ENCODE measurements at places on chromosomes 2 and 18.

- no peak for DNase-seq
These were observed 13.2 kb downstream of the SLC66A3 start for GRCh38 chr2:11168488-11168887.

- no peak for DNase-seq
These were observed 13.2 kb upstream of the YWHAQ start for GRCh38 chr2:9644021-9644420.

DNA sequence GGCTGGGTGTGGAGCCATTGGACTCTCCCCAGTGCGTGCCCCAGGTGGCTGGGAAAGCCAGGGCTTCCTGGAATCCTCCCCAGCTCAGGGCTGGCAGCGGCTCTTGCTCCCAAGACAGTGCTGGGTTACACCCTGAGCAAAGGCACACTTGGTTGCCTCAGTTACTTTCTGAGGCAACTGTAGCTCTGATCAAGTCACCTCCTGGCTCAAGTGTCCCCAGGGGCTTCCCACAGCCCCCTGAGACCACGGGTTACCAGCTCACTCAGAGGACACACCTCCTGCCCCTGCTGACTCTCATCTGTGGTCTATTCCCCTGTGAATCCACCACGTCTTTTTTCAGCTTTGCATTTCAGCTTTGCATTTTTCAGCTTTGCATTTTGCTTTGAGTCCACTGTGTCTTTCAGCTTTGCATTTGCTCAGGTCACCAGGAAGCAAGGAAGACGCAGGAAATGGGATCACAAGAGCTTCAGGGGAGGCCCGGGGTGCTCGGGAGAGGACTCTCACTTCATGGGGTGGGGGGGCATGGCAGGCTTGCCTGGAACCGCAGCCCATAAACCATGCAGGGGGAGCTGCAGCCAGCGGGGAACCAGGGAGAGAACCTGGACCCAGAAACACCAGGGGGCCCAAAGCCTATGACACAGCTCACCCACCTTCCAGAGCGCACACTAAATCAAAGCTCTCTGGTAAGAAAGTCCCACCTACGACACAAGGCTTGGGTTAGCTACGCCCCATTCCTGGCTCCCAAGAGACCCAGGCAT is 138.0 kb upstream of the ASB18 start:
- no peak for DNase-seq

- DNase-seq, result no peak
These were observed 217.2 kb downstream of the TNS1 start for GRCh38 chr2:217785544-217786045.

GRCh38 chr2:137881711-137882110 is 82.6 kb upstream of the HNMT start:
- DNase-seq, result no peak

DNA sequence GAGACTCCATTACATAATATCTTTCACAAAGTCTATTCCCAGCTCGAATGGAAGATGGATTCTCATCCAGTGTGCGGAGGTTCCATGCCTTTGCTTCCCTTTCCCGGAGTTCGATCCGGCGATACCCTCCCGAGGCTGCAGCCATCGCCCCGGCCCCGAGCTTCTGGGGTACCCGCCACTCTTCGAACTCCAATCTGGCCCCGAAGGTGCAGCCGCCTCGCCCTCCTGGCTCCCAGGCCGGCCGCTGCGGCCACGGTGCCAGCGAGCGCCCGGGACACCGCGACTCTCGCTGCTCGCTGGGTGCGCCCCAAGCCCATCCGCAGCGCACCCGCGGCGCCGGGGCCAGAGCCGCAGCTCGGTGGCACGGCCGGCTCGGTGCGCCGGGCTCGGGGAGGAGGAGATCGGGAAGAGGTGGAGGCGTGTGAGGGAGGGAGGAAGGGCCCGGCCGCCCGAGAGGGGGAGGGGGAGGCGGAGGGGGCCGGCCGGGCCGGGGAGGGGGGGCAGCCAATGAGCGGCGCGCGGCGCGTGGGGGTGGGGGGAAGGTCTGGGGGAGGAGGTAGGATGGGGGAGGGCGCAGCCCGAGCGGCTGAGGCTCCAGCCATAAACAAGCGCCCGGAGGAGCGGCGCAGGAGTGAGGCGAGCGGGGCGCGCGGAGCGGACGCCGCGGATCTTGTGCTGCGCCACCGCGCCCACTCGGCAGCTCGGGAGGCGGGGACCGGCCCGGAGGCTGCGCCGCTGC is at the start of gene CRIM1:
TSS of gene CRIM1 (plus strand) at position 628 of the 739 bp plus-strand sequence. CDS start 515 bp downstream, outside the sequence.
- no peak for DNase-seq

DNA sequence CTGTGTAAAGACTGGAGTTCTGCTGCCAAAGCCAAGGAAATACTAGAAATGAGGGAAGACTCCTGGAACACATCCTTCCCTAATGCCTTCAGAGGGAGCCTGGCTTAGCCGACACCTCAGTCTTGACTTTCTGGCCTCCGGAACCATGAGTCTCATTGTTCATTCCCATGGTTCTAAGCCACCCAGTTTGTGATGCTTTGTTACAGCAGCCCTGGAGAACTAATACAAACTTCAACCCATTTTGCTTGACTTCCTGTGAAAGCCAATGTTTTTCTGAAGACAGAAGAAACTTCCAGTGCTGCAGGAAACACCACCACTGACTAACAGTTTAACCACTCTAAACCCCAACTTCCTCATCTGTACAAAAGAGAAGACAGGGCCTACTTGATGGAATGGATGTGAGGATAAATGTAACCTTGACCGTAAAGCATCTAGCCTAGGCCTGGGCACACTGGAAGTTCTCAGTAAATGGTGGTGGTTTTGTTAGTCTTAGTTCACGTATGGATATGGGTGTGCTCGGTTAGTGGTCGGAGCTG is 85.9 kb upstream of the RFX8 start:
- no peak for DNase-seq

DNA sequence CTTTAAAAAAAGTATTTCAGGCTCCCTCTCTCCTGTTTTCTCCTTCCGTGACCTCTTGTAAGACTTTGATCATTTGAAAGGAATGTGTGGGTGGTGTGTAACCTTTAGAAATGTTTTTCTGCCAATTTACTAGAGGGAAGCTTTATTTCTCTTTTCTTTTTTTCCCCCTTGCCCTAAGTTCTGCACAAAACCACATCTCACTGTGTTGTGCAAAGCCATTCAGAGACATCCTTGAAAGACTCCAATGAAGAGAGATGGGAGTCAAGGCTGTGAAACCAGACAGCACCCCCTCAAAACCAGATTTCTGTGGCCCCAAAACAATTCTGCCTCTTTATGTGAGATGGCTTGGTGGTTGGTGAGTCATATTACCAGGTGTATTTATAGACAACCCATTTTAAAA is 184.6 kb upstream of the ERBB4 start:
- DNase-seq, result no peak

DNA sequence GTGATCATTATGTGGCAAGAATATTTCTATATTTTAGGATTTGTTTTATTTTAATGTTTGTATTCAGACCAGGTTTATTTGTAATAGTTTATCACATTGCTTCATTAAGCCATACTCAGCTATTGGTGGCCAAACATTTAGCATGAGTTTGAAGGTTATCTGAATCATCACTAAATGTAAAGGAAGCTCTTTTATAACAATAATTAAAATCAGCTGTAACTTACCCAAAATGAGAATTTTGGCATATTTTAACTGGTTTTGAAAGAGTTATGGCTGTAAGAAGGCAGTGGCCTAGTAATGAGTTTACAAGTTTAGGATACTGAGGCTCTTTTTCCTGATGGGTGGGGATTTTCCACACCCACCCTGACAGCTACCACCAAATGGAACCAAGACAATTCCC is 177.8 kb downstream of the EN1 start:
- no peak for DNase-seq

GRCh38 chr2:33925311-33925710 is 326.2 kb upstream of the FAM98A start:
- DNase-seq, result no peak

DNA sequence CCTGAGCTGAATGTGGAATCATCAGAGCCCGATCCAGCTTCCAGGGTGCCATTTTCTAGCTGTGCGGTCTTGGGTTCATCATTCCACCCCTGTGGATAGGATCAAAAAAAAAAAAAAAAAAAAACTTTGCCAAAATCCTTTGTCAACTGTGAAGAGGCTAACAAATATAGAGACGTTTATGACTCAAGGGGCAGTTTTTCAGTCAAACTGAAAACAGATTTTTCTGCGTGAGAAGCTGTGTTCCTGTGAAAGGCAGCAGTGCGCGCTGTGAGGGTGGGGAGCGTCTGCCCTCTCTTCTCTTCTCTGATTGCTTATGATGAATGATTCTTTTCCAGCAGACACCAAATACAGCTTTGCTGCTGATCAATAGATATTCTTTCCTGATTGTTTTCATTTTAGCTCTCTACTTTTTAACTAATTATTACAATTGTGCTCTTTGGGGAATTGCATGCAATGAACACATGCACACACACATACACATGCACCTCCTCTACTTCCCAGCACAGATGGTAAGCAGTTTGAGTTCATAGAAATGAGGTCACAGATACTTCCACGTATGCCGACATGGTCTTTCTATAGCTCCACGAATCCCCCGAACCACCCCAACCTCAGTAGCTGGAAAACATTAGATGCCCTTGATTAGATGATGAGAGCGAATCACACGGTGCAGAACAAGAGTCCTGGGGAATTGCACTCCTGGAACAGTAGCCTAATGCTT is 175.4 kb downstream of the NRP2 start:
- no peak for DNase-seq

GRCh38 chr2:216572582-216573578 is 60.3 kb upstream of the IGFBP2 start:
- no peak for DNase-seq

DNA sequence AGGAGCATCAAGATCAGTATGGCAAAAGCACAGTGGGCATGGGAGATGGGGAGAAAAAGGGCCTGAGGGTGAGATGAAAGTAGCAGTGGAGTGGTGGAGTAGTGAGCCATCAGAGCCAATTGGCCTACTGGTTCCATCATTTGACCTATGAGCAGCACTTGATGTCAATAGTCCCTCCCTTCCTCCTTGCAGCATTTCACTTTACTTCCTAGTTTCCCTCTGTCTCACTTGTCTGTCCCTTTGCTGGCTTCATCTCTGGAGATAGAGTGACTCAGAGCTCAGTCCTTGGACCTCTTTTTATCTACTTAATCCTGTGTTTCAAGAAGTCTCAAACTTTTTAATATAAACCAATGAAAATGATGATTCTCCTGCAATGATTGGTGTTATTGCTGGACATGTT is 32.1 kb downstream of the FBXO48 start:
- no peak for DNase-seq

DNA sequence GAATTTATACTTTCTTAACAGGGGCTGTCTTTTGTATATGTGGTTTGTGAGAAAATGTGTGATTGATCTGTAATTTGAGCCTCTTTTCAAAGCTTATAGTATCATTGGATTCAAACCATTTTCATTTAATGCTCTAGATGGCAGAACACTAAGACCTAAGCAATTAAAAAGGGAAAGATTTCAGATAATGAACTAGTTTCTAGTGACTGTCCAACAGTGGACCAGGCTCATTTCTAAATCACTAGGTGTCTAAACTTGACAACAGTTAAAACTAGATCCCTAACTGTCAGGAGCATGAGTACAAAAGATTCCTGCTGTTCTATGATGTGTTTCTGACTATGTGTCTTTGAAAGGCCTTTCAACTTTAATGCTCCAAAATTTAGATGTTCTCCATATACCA is 54.6 kb downstream of the ANKRD44 start:
- no peak for DNase-seq

GRCh38 chr2:11812466-11813248 is 66.2 kb downstream of the LPIN1 start:
- DNase-seq, result no peak

- no peak for DNase-seq
These were observed 119.6 kb downstream of the SLC8A1 start for GRCh38 chr2:40332191-40332826.

- no peak for DNase-seq
These were observed 48.0 kb downstream of the CDC42EP3 start for GRCh38 chr2:37623406-37623805.

DNA sequence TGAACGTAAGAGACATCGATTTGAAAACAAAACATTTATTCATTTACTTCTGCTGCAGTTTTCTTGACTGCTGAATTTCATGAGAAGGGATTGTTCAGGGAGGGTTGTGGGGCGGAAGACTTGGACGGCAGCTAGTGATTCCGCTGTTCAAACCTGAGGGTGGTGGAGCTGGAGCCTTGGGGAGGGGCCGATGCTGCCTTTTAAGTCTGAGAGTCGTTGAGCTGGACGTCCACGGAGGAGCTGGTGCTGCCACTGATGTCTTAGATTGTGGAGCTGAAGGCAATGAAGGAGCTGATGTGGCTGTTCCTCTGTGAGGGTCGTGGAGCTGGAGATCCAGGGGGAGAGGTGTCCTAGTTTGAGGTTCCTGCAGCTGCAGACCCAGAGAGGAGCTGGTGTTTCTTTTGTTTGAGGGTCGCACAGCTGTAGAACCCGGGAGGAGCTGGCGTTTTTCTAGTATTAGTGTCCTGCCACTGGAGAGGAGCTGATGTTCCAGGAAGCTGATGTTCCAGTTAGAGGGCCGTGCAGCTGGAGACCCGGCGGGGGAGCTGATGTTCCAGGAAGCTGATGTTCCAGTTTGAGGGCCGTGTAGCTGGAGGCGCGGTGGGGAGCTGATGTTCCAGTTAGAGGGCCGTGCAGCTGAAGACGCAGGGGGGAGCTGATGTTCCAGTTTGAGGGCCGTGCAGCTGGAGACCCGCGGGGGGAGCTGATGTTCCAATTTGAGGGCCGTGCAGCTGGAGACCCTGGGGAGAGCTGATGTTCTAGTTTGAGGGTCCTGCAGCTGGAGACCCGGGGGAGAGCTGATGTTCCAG is 150.9 kb downstream of the RTP5 start:
- DNase-seq, result no peak

- no peak for DNase-seq
These were observed 3.5 kb downstream of the MAP3K20 start for GRCh38 chr2:173079141-173079540.

- no peak for DNase-seq
These were observed 67.2 kb downstream of the MBP start for GRCh38 chr18:77065221-77065981.

DNA sequence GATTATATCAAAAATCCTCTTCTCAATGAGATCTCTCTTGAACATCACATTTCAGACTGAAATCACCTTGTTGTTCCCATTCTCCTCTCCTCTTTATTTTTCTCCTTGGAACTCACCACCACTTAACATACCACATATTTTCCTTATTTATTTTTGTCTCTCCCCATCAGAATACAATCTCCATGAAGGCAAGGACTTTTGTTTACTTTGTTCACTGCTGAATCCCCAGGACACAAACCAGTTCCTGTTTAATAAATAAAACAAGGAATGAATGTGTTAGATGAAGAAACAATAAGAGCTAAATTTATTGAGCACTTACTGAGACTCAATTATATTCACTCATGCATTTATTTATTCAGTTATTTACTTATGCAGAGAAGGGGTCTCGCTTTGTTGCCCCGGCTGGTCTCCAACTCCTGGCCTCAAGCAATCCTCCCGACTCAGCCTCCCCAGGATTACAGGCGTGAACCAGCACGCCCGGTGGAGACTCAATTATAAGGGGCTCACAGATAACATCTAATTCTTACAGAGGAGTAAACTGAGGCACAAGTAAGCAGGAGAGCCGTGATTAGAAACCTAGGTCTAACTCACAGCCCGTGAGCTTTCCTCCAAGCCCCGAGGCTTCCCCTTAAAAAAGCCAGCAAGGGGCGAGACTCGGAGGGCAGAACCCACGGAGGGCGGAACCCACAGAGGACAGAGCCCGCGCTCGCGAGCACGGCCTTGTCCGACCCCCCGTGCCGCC is 616 bp upstream of the TAF1B start:
- DNase-seq, result no peak

- DNase-seq, result no peak
These were observed 1348.7 kb upstream of the NXPH2 start for GRCh38 chr2:140128909-140129308.

- DNase-seq, result no peak
These were observed 54.9 kb upstream of the RBM44 start for GRCh38 chr2:237743561-237744269.
